ENCODE measurements at places on chromosomes 7 and 10.
A peak's percentile ranks its signal among the peaks of the same experiment; 100 is the strongest.

GRCh38 chr10:91391920-91392319 is 18.2 kb upstream of the HECTD2 start:
- no peak for DNase-seq

GRCh38 chr7:35248576-35249536 is 5.0 kb downstream of the TBX20 start:
- DNase-seq: no peak

DNA sequence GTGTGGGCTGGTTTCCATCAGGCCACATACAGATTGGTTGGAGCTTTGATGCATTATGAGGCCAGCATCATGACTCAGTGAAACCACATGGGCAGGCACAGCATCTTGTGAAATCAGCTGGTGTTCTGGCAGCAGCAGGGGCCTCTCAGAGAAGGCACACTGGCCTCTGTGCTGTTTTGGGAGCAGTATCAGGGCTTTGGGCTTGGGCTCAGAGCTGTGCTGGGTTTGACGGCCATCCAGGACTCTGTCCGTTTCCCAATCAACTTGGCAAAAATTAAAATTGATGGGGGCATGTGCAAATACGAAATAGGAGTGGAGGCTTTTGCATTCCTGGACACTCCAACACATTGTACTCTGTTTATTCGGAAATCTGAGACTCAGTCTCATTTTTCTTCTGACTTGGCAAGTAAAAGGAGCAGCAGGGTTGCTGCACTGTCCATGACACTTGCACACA is 190.9 kb downstream of the BMPER start:
- no peak for DNase-seq

- no peak for DNase-seq
Measured at GRCh38 chr10:30691639-30692015, 62.1 kb upstream of the LYZL2 start.

DNA sequence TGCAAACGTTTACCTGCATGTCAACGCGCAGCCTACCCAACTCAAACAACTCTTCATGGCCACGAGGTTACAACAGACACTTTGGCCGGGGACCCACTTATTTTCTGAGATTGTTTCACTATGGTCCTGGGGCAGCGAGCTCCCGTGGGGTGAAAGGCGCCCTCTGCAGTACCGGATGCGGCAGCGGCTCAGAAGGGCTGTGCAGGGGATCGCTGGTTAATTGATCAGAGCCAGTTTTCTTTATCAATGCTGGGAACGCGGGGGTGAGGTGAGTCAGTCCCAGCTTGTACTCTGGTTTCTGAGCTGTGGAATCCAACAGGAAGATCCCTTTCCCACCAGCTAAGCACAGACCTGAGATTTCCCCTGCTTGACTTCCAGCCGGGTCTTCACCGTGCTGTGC is 366.5 kb upstream of the KLF6 start:
- no peak for DNase-seq

- no peak for DNase-seq
Measured at GRCh38 chr10:4525103-4525502, 300.9 kb upstream of the AKR1E2 start.

- DNase-seq: peak; percentile 72
Measured at GRCh38 chr10:122504610-122504950, 43.2 kb downstream of the HTRA1 start.

- DNase-seq: no peak
Measured at GRCh38 chr10:96376483-96376882, 17.7 kb upstream of the OPALIN start.

DNA sequence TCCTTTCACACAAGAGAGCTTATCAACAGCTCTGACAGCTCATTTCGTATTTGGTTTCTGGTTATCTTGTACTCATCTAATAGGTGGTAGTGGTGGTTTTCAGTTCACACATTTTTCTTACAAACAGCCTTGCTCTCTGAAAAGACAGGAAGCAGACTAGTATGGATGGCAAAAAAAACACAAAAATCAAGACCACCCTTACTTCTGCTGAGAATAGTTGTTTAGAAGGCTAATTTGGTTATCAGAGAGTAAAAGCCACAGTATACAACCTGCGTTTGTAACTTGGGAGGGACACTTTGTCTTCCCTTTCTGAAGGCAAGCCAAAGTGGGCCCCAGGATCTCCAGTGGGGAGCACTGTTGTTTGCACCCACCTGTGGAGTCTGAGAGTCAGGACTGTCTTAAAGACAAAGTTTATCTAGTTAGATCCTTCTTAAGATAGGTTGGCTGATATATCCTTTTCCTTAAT is 68.0 kb downstream of the PIP4K2A start:
- no peak for DNase-seq

DNA sequence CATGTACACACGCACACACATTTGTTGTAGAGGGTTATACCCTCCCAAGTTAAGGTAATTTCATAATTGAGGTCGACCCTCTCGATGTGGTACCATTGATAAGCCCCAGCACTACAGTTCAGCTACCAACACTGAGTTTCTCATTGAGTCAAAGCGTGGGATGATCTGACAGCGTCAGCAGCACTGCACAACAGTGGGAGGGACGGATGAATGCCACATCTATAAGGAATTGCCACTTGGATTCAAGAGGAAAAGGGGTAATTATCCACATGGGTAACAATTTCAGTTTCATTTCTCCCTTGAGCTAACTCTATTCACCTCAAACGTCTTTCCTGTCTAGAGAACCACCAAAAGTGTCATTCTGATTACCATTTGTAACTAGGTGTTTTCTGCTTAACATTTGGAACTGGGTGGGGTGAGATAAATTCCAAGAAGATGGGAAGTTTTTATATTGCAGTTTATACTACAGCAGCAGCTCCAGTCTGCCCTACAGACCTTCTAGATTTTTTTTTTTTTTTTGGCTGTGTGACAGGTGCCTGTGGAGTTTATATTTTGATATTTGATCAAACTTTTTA is 342.9 kb downstream of the AUTS2 start:
- DNase-seq: no peak
